ENCODE measurements at places on chromosomes 12 and 14.

DNA sequence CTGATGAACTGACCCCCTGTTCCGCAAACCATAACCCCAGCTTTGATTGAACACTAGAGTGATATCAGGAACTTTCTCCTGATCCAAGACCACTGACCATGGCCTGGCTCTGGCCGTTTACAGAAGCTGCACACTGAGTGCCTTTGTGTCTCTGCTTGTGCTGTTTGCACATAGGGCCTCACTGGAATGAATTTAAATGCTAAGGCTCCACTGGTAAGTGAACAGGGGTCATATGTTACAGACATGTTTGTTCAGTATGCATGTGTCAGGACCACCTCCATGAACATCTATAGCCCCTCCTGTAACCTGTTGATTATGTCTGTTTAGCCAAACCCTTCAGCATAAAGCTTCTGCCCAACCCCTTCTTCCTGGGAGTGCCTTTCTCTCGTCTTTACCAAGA lies 1239.8 kb downstream of the TMEM121 start:
- DNase-seq: no peak

DNA sequence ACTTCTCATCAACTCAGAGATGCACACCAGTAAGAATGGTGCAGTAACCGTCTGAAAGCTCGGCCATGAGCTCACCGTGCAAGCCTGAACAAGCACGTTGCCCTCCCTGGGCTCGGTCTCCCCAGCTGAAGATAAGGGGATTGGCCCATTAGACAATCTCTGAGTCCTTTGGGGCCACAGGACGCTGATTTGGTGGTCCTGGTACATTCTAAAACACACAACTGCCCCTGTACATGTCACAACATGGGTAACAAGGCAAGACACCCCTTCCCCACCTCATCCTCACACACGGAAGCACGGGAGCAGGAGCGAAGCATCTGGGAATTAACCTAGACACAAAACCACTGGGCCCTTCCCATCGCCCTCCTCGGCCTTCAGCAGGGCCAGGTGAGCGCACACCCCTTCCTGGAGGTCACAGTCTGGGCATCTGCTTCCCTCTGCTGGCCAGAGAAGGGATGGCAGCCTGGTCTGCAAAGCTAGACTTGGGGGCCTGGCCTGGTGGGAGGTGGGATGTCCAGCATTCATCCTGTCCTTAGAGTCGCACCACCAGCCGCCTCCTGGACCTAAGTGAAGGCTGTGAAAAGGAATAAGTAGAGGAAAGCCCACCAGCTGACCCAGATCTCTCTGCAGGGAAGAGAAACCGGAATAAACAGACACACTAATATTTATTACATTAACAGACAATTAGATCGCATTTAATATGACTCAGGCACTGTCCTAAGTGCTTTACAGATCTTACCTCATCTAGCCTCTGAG lies 18.9 kb upstream of the SMUG1 start:
- DNase-seq: peak; percentile 63

DNA sequence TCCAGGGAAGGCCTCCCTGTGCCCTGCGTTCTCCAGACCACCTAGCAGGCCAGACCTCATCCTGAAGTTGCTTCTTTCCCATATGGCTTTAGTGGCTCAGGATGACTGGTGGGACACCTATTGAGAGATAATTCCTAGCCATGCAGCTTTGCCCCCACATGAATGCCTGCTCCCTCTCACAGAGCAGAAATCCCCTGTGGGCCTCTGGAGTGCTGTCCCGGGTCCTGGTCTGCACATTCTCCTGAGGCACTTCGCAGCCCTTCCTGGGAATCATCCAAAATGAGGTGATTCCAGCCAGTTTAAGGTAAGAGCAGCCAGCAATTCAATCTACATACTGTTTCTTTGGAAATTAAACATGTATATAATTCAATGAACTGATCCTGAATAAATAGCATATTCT lies 135.9 kb downstream of the GPR65 start:
- no peak for DNase-seq

DNA sequence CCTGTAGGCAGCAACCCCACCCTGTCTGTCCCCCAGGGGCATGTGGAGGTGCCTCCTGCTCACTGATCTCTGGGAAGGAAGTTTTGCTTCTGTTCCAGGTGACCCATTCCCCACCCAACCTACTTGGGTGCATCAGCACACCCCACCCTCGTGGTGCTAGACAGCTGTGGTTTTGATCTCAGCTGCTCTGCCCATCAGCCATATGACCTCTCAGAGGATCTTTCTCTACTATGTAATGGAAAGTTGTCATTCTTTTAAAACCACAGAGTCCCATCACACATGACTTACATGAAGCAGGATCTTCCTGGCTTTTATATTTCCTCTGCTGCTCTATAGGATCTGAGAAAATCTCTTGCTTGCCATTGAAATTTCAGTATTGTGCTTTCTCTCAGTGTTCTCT lies 13.5 kb upstream of the KRT82 start:
- no peak for DNase-seq

GRCh38 chr12:19144985-19145384 lies 15.5 kb downstream of the PLEKHA5 start:
- DNase-seq: no peak

DNA sequence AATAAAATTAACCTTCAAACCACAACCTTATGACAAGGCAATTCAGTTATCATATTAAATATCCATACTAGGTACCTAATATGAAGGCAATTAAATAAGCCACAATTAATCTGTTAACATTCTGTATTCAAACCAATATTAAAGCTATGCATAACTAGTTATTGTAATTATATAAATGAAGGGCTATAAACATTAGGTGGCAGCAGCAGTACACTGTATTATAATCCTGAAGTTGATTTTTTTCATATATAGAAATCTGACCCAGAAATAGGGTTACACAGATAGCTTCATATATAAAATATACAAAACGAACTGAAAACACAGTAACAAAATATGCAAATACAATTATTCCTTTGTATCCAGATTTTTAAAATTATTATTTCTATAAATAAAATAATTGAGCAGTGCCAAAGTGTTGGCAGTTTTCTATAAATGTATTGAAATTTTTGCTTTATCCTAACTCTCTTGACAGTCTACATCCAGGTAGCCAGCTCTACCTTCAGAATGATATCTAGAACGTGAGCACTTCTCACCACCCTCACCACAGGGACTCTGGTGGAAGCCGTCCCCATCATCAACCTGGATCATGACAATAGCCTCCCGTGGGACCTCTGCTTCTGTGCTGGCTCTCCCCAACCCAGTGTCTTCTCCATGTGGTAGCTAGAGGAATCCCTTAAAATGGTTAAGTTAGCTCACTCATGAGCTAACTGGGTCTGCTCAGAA lies 136.2 kb downstream of the MED13L start:
- peak; percentile 64 for DNase-seq

DNA sequence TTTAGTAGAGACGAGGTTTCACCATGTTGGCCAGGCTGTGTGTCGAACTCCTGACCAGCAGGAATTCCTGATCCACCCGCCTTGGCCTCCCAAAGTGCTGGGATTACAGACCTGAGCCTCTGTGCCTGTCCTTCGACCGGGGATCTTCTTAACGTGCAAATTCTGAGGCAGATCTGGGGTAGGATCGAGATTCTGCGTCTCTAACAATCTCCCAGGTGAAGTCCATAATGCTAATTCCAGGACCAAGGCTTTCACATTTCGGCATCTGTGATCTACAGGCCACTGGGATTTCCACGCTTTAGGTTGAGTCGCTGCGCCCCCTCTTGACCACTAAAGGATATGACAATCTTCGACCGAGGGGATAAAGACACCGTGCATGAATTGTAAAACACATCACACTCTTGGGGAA lies 24.8 kb downstream of the FOS start:
- DNase-seq: peak; percentile 79

- DNase-seq: no peak
Measured at GRCh38 chr14:29216268-29217232, 450.0 kb downstream of the FOXG1 start.

- no peak for DNase-seq
Measured at GRCh38 chr12:47377414-47378221, 297.9 kb upstream of the AMIGO2 start.

- DNase-seq: no peak
Measured at GRCh38 chr12:110351119-110351518, 52.4 kb downstream of the ANAPC7 start.

DNA sequence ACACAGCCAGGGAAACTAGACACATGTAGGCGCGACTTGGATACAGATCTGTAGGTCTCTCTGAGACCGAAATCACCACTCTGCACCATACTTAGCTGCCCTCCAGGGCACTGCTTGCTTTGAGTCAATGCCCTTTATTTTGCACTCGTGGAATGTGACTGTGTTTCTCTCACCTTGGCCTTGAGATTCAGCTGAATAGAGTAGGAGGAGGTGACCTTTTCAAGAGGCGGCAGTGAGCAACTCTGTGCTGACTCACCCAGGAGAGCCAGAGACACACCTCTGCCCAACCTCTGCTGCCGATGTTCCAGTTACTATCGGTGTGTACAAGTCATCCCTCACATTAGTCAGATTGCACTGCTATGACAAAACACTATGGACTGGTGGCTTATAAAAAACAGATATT lies 583.4 kb downstream of the VRK1 start:
- DNase-seq: no peak

- DNase-seq: no peak
Measured at GRCh38 chr12:129927316-129927900, 23.6 kb upstream of the TMEM132D start.

- DNase-seq: no peak
Measured at GRCh38 chr12:48423171-48423570, 49.2 kb upstream of the ANP32D start.

GRCh38 chr14:90484291-90484690 lies 87.5 kb downstream of the CALM1 start:
- no peak for DNase-seq

- DNase-seq: no peak
Measured at GRCh38 chr14:94885481-94886155, 115.7 kb upstream of the GSC start.

GRCh38 chr12:12007713-12008231 lies 63.0 kb upstream of the BCL2L14 start:
- DNase-seq: no peak

DNA sequence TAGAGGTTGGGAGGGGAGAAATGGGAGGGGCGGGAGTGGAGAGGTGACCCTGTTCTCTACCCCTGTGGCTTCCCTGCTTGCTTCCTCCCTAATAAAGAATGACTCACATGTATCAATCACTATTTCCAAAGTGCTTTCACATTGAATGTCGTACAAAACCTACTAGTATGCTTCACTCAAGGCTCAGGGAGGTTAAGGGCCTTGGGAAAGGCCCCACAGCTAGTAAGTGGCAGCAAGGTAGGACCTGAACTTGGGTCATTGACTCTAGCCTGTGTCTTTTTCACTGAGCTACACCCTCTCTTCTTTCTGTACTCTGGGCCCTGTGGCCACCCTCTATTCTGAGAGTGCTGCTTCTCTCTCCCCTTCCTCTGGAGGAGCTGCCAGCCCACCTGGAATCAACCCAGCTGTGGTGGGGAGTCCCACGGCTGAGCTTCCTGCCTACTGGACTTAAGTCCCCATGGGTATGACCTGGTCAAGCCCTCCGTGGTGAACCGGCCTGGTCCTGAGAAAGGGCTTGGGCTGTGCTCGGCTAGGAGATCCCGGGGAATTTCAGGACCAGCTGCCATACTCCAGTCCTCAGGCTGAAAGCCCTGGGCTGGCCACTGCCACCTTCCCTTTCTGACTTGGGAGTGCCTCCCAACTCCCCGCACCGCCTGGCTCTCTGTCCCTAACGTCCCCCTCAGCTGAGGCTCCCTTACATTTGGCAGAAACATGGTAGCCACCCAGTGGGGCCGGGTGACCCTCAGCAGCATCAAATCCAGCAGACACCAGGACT lies 13.0 kb downstream of the SLC48A1 start:
- DNase-seq: no peak

DNA sequence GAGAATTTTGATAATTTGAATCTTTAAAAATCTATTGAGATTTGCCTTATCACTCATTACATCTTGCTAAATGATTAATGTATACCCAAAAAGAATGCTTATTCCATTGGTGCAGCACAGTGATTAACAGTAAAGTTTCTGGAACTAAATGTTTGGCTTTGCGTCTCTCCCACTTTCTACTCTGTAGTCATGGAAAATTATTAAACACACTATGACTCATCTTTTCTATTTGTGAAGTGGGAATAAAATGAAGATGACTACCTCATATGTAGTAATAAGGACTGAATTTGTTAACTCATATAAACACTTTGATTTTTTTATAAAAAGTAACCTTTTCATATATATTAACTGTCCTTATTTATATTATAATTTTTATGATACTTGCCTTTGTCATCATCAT lies 118.1 kb downstream of the RERGL start:
- DNase-seq: no peak

DNA sequence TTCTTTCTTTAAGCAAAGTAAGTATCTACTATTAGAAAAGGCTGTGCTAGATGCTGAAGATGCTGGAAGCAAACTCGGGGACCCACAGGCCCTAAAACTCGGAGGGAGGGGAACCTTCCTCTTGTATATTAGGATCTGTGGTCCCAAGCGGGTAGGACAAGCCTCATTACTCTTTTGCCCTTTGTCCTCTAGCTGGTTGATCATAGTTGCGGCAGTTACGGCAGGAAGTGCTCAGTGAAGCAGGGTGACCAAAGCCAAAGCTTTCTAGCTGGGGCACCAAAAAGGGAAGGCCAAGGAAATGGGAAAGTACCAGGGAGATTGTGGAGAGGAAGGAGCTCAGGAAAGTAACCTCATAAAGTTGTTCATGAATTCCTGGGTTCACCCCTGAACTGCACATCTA lies 76.3 kb downstream of the SCFD1 start:
- DNase-seq: no peak

DNA sequence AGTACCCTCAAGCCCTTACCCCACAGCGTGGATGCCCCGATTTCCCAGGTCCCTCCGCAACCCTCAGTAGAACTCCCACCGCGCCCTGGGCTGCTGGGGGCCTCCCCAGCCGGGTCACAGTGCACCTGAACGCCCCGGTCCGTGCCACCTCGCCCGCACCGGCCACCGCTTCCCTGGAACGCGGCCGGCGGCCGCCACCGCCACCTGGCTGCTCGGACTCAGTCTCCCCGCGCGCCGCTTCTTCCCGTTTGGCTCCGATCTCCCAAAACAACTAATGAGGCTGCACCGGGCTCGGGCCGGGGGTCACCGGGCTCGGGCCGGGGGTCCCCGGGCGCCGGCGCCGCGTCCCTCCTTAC lies 1.0 kb downstream of the ITPK1 start:
- no peak for DNase-seq

- no peak for DNase-seq
Measured at GRCh38 chr14:86790408-86791364, 1202.3 kb downstream of the GALC start.

DNA sequence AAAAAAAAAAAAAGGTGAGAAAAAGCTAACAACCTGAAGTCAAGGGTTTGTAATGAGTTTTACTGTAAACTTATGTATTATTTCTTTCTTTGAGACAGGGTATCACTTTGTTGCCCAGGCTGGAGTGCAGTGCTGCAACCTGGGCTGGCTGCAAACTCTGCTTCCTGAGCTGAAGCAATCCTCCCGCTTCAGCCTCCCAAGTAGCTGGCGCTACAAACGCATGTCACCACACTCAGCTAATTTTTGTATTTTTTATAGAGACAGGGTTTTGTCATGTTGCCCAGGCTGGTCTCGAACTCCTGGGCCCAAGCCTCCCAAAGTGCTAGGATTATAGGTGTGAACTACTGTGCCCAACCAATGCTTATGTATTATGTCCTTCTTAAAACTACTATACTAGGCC lies 9.2 kb downstream of the ATF7 start:
- DNase-seq: no peak
